ENCODE measurements at places on chromosomes 5 and 9.

- DNase-seq: no peak
Measured at GRCh38 chr5:149794041-149794440, 63.9 kb downstream of the PPARGC1B start.

GRCh38 chr9:135249711-135250110 lies 162.2 kb downstream of the OLFM1 start:
- no peak for DNase-seq

DNA sequence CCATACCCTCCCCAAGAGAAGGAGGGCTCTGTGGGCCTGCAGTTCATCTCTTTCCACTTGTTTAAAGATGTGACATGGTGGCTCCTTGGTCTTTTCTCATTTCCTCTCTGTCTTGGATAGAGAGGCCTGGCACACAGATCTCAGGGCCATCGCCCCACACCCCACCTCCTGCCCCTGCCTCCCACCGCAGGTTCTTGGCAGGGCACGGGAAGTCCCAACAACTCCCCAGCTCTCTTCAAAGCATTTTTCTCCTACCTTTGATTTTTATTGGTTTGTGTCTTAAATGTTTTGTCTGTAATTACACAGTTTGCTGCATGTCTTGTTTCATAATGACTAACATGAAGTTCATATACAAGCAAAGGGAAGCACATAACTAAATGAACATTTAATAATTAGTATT lies 178.5 kb upstream of the MSX2 start:
- no peak for DNase-seq

DNA sequence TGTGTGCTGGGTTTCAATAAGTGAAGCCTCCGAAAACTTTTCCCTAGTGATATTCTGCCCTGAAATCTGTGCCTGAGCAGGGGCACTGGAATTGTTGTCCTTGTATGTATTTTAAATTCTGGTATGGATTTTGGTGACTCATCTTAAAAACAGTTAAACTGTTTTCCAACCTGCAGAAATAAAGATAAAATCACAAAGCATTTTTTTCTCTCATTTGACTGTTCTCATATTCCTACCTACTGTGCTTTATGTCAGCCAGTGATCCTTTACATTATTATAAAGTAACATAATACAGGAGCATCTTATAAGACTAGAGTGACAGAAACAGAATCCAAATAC lies 10.9 kb upstream of the TAF11L2 start:
- no peak for DNase-seq

DNA sequence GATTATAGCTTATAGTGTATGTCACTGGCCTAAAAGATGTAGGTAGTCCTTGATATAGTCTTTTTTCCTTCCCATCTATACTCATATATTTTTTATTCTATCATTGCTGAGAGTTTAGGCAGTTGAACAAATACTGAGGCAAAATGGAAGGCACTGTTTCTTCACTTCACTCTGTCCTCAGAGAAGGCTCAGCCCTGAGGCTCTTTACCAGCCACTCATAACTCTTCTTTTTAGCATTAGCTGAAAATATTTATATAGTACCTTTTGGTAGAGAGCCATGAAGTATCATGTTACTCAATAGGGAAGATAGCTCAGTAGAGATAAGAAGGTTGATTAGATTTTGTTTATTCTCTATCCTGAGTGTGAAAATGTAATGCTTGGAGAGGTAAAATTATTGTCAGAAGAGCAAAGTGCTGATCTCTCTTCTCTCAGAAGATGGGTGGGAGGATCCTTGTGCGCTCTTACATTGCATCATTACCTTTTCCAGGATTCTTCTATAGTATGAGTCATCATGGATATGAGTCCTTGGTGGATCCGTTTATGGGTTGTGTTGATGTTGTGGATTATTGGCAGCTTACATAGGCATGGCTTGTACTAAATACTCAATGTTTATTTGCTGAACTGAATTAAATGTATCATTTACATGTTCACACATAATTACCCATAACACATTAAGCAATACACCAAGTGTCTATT lies 88.1 kb downstream of the ANXA1 start:
- DNase-seq: no peak

- no peak for DNase-seq
Measured at GRCh38 chr5:121698690-121699089, 153.0 kb upstream of the FTMT start.

DNA sequence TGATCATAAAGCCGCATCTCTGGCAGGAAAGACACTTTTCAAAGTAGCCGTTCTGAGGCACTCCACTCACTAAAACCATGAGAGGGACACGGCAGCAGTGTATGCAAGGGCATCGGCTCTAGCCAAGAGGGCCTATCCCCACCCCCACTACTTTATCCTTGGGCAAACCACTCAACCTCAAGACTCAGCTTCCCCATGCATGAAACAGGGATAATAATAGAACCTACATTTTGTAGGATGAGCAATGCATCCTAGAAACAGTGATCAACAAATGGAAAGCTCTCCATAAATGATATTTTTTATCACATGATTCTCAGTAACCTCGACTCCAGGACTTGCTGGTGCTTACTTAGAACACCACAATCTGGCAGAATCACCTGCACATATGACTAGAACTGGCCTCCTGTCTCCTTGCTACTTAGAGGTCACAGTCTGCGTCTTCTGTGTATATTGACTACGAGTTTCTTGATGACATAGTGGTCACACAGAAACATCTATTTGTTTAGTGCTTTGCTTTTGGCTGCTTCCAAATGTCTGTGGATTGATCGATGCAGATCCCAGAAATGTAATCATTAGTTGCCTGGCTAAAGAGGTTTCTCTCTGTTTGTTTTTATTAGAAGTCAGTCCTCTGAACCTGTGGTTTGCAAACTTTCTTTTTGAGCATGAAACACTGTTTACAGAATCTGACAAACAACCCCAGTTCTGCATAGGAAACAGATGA lies 102.1 kb downstream of the LHFPL2 start:
- DNase-seq: no peak

- DNase-seq: no peak
Measured at GRCh38 chr9:116327701-116328405, 174.3 kb downstream of the PAPPA start.
